ENCODE measurements at places on chromosomes 4 and X. TPM values are rescaled to one million over a fixed set of nuclear protein-coding genes. Genes with fewer than 3 reads are reported as not detected.

Gene TTC29
- not detected for total RNA-seq

Gene ITIH6
- not detected for total RNA-seq

Gene SHISA3
- not detected for total RNA-seq

Gene STK32B
- total RNA-seq: 1.1 TPM

Gene CORIN
- total RNA-seq: 0.16 TPM

Gene MEPE
- not detected for total RNA-seq

Gene SPIN2A
- total RNA-seq: not detected

Gene CXCR3
- not detected for total RNA-seq

All from hair follicular keratinocyte (primary cell).